Uterus (tissue), 4 donors: ENCODE measurements at places on chromosomes 2 and 18.

DNA sequence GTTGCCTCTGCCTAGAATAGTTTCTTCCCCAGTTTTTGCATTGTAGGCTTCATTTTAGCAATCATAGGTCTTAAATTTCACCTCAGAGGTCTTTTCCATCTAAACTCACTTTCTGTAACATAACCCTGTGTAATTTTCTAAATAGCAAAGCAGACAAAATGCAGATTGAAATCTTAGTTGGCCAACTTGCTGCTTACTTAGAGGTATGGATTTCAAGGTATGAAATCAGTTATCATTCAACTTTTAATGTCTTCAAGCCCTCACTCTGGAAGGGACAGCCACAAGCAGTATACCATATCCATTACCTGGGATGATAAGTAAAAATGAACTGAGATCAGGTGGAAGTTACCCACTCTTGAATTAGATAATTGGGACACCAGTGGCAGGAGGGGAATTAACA, 3.9 kb downstream of the CCDC121 start:
- no peak overlapping the region for H3K4me3 ChIP-seq
- H3K36me3 ChIP-seq, result no peaks in the 10 kb centered on the region
- no peaks in the 10 kb centered on the region for H3K27me3 ChIP-seq
- no peak for DNase-seq

GRCh38 chr2:145277922-145278321, 758.0 kb upstream of the ZEB2 start:
- H3K27ac ChIP-seq, result no peak overlapping the region
- no peaks in the 10 kb centered on the region for H3K4me1 ChIP-seq
- no peak for DNase-seq
- no peak overlapping the region for H3K4me3 ChIP-seq

GRCh38 chr18:50393802-50394201, 19.0 kb downstream of the SKA1 start:
- H3K27me3 ChIP-seq, result no peaks in the 10 kb centered on the region
- no peak overlapping the region for H3K27ac ChIP-seq
- H3K4me1 ChIP-seq, result no peaks in the 10 kb centered on the region
- no peak for DNase-seq
- no peak overlapping the region for H3K4me3 ChIP-seq
- no peaks in the 10 kb centered on the region for H3K36me3 ChIP-seq

GRCh38 chr2:125837128-125837527, 818.8 kb upstream of the GYPC start:
- H3K4me3 ChIP-seq, result no peak overlapping the region
- DNase-seq, result no peak
- no peak overlapping the region for H3K27ac ChIP-seq
- H3K36me3 ChIP-seq, result no peaks in the 10 kb centered on the region
- no peaks in the 10 kb centered on the region for H3K4me1 ChIP-seq

- no peaks in the 10 kb centered on the region for H3K27me3 ChIP-seq
- DNase-seq, result no peak
- no peaks in the 10 kb centered on the region for H3K4me1 ChIP-seq
- no peaks in the 10 kb centered on the region for H3K36me3 ChIP-seq
- H3K27ac ChIP-seq, result no peak overlapping the region
Observed at GRCh38 chr18:3333056-3333720, 71.3 kb downstream of the MYL12B start.

DNA sequence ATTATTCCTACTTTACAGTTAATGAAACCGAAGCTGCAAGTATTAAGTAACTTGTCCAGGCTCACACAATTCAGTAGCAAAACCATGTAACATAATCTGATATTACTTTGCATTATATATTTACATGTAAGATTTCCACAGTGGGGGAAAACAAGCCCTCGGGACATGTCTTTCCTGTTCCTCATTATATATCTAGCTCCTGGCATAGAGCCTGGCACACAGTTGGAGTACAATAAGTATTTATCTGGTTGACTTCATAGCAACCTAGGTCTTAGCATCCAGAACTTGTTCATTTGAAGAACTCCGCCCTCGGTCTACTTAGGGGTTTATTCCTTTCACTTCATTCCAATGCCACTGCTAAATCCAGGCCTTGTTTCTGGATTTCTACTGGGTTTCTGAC, 1.6 kb upstream of the RBM45 start:
- H3K4me3 ChIP-seq, result no peak overlapping the region
- no peak overlapping the region for H3K27ac ChIP-seq
- H3K36me3 ChIP-seq, result no peaks in the 10 kb centered on the region
- DNase-seq, result no peak
- no peaks in the 10 kb centered on the region for H3K4me1 ChIP-seq
- H3K27me3 ChIP-seq, result no peaks in the 10 kb centered on the region

DNA sequence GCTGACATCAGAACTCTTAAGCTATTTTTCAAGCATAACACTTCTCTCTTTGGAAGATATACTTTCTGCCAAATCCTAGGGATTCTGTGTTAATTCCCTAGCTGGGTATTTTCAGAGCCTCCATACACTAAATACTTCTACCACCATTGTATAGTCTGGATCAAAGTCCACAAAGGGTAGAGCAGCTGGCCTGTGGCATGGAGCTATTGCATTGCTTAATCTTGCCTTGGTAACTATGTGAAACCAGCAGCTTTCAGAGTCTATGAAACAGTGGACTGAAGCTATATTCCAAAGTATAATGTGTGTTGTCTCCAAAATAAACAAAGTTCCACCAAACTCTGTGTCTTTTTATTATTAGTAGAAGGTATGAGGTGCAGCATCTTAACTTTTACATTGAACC, 296.9 kb upstream of the CDH19 start:
- H3K4me3 ChIP-seq, result no peak overlapping the region
- H3K4me1 ChIP-seq, result no peaks in the 10 kb centered on the region
- no peak for DNase-seq
- no peaks in the 10 kb centered on the region for H3K36me3 ChIP-seq
- no peak overlapping the region for H3K27ac ChIP-seq

GRCh38 chr2:220165401-220165800, 538.0 kb downstream of the SLC4A3 start:
- H3K36me3 ChIP-seq, result no peaks in the 10 kb centered on the region
- no peak for DNase-seq
- H3K4me1 ChIP-seq, result no peaks in the 10 kb centered on the region
- no peaks in the 10 kb centered on the region for H3K27me3 ChIP-seq
